T-helper 2 cell (primary cell): ENCODE measurements at places on chromosomes 1 and 21.

- DNase-seq = no peak
Observed at GRCh38 chr1:223244366-223245103, 101.5 kb upstream of the TLR5 start.

DNA sequence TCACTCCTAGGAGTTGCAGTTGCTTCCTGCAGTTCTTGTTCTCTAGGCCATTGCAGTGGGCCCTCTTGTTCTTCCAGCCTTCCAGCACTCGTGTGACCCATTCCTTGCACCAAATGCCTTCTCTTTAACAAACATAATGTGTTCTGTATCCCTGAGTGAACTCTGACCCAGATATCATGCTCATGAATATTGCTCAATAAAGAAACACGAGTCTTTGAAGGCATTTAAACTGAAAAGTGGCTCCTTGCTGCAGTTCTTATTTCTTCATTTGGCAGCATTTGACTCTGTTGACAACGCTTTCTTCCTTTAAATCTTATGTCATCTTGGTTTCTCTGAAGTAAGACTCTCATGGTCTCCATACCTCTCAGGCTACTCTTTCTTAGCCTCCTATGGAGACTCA, 100.7 kb upstream of the PDE4B start:
- DNase-seq = no peak

DNA sequence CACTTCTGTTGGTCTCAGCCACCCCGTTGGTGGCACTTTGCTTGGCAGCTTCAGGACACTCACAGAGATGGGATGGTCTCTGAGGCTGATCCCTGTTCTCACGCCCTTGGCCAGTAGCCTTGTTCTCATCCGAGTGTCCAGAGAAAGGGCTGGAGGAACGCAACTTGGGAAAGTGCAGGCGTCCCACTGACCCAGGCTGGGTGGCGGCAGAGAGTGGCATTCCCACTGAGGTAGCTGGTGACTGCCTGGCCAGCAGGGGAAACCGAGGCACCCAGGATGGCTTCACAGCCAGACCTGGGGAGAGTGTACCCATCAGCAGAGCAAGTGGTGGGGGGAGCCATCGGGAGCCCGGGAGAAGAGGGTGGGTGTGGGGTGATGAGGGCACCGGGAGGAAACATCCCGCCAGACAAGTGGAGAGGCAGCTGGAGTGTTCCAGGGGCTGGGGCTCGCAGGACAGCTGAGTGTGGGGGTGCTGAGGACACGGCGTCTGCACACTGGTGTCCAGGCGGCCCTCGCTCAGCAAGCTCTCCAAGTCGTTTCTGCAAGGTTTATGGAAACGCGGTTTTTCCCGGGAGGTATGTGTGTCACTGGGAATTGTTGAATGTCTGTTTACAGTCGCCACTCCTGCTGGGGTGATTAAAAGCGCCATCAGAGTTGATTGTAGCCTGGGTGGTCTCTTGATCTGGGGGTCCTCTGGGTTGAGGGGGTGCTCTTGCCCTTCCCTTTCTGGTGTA, 97.8 kb downstream of the SIK1 start:
- DNase-seq = no peak

DNA sequence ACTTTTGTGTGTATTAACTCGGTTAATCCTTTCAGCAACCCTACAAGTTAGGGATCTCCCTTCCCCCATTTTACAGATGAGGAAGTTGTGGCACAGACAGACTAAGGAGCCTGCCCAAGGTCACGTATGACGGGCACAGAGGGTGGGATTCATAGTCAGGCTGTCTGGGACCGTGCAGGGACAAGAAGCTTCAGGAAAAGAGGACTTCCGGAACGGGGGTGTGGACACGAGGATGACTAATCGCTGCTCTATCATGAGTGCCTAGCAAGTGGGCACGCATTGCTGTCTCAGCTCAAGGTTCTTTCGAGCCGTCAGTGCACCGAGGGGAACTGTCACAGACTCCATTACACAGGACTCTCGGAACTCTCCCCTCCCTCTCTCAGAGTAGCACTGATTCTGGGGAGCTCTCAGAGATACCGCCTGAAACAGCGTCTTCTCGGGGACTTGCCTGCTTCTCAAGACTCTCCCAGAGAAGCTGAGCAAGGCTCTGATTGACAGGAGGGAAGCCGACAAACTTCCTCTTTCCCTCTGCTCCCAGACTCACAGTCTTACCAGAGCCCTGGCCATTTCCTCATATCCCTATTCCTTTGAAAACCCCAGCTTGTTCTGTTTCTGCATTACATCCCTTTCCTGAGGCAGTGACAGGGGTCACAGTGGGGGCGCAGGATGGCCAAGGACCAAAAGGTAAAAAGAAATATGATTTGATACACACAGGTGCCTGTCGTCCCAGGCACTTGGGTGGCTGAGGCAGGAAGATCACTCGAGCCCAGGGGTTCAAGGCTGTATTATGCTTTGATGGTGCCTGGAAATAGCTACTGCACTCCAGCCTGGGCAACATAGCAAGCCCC, 14.4 kb downstream of the FHAD1 start:
- no peak for DNase-seq

DNA sequence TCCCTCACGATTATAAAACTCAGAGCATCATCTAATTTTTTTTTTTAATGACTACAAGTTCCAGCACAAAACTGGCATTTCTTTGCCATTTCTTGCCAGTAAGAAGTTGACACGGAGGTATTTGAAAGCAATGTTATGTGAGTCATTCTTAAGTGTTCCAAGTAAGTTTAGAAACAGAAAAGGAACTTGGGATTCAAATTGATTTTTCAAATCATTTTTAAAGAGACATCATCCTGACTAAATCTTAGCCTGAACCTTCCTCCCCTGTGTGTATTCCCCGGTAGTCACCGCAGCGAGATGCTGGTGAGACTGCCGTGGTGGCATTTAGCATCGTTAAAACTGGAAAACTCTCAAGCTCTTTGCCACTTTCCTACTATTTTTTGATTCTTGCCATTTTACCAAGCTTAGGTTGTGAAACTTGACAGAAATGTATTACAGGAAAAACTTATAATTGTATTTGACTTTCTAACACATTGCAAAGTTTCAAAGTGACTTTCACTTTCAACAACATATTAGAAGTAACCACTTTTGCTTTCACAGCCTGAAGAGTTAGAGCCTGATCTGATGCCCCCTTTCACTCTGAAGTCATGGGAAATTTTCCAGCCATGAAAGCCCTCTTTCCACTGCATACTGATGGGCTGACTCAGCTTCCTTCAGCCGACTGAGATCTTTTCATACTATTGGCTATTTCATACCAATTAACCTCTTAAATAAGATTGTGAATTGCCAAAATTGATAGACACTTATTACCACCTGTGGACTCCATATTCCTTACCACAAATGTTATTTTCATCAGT, 61.4 kb downstream of the OLFML2B start:
- no peak for DNase-seq

DNA sequence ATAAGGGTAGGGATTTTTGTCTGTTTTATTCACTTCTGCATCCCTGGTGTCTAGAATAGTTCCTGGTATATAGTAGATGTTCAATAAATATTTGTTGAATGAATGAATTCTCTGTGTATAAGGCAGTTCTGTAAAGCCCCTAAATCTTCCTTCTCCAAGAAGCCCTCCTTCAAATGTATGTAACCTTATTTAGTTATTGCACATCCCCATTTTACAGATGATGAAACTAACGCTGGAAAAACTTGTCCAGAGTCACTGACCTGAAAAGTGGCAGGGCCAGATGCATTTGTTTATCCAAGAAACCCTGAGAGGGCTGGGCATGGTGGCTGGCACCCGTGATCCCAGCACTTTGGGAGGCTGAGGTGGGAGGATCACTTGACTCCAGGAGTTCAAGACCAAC, 4.3 kb upstream of the LMNA start:
- DNase-seq = no peak

- no peak for DNase-seq
Observed at GRCh38 chr1:78520843-78521242, 30.1 kb downstream of the PTGFR start.
